ENCODE measurements at places on chromosomes 6 and 20.

DNA sequence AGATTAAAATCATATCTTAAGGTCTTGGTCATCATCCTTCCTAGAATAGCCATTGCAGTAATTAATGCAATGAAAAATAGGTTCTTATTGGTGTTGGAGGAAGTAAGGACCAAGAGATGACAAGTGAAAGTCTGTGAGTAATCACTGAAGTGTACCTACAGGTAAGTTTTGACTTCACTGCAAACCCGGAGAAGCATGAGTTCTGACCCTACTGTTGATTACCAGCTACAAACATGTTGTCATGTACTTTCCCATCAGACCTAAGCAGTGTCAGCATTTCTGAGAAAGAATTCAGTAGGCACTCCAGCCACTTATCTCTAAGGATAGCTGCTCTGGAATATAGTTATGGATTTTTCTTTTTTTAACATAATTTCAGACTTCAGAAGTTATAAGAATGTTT lies 280.9 kb downstream of the ZFAND3 start:
- DNase-seq: no peak
- H3K4me3 ChIP-seq: no peak overlapping the region
- peaks cover 3% of the 10 kb centered on the region for H3K36me3 ChIP-seq

GRCh38 chr20:49561806-49562205 lies 6.1 kb downstream of the PTGIS start:
- peaks cover 2% of the 10 kb centered on the region for H3K4me1 ChIP-seq
- H3K27me3 ChIP-seq: peaks cover 71% of the 10 kb centered on the region
- no peaks in the 10 kb centered on the region for H3K36me3 ChIP-seq

DNA sequence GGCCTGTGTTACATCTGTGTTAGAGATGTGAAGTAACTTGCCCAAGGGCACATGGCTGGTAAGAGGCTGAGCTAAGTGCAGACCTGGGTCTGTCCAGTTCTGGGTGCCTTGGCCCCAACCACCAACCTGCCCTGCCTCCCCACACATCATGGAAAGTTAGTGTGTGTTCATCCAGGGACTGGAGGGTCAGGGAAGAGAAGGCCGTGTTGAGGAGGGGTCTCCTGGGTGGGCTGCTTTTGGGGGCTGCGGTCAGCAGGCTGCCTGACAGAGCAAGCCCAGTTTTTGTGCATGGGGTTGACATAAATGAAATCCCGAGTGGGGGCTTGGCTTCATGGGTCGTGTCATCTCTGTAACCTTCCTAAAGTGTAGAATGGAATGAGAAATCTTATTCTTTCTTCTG lies 10.9 kb downstream of the PYGB start:
- peaks cover 9% of the 10 kb centered on the region for H3K4me1 ChIP-seq
- no peak for DNase-seq
- H3K4me3 ChIP-seq: no peak overlapping the region
- H3K27me3 ChIP-seq: no peaks in the 10 kb centered on the region
- H3K27ac ChIP-seq: no peak overlapping the region

DNA sequence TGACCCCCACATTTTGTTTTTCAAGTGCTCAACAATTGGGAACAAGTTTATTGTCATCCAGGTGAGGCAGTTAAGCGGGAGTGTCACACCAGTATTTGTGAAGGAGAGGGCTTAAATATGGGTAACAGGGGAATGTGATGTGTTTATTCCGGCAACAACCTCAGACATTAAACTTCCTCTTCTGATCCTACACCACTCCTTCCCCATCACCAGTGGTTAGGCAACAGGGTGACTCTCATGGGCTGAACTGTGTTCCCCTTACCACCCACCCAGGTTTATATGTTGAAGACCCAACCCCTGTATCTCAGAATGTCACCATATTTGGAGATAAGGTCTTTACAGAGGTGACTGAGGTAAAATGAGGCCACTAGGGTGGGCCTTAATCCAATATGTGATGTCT lies 52.1 kb upstream of the RNF182 start:
- no peak for DNase-seq
- peaks cover 36% of the 10 kb centered on the region for H3K27me3 ChIP-seq
- peaks cover 11% of the 10 kb centered on the region for H3K4me1 ChIP-seq
- H3K4me3 ChIP-seq: peak overlapping the region; percentile 83
- no peaks in the 10 kb centered on the region for H3K36me3 ChIP-seq

DNA sequence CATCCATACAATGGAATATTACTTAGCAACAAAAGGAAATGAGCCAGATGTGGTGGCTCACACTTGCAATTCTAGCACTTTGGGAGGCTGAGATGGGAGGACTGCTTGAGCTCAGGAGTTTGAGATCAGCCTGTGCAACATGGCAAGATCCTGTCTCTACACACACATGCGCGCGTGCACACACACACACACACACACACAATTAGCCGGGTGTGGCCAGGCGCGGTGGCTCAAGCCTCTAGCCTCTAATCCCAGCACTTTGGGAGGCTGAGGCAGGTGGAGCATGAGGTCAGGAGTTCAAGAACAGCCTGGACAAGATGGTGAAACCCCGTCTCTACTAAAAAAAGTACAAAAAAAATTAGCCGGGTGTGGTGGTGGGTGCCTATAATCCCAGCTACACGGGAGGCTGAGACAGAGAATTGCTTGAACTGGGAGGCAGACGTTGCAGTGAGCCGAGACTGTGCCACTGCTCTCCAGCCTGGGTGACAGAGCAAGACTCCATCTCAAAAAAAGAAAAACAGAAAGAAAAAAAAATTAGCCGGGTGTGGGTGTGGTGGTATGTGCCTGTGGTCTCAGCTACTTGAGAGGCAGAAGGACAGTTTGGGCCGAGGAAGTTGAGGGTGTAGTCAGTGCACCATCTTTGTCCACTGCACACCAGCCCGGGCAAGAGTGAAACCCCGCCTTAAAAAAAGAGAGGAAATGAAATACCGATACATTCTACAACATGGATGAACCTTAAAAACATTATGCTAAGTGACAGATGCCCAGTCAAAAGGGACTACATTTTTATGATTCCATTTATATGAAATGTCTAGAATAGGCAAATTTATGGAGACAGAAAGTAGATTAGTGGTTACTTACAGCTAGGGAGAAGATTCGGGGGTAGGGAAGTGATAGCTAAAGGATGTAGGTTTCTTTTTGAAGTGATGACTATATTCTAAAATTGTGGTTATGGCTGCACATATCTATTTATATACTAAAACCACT lies 52.5 kb downstream of the RBL1 start:
- H3K27ac ChIP-seq: peak overlapping the region; percentile 80
- peak; percentile 35 for DNase-seq
- peaks cover 44% of the 10 kb centered on the region for H3K36me3 ChIP-seq
- peak overlapping the region; percentile 83 for H3K4me3 ChIP-seq
- no peaks in the 10 kb centered on the region for H3K27me3 ChIP-seq

- H3K27ac ChIP-seq: peak overlapping the region; percentile 98
- no peak for DNase-seq
These were observed 380.5 kb downstream of the ESR1 start for GRCh38 chr6:152188011-152188410.

GRCh38 chr6:111527367-111527766 lies 44.3 kb upstream of the REV3L start:
- no peaks in the 10 kb centered on the region for H3K27me3 ChIP-seq
- H3K27ac ChIP-seq: no peak overlapping the region
- H3K4me3 ChIP-seq: no peak overlapping the region
- no peak for DNase-seq
- no peaks in the 10 kb centered on the region for H3K36me3 ChIP-seq

DNA sequence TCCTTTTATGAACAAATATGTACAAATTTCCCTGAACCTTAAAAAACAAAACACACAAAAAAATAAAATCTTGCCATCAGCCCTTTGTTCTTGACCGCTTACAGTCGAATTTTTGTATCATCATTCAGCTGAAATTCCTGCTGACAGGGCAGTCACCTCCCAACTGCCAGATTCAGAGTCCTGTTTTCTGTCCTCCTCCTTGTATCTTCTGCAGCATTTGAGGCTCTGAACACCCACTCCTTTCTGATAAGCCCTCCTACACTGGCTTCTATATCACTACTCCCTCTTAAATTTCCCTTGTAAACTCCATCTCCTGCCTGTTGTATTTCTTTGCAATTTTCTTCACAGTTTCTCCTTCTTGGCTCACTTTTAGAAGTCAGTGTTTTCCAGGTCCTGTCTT lies 77.8 kb upstream of the CCN6 start:
- H3K27ac ChIP-seq: no peak overlapping the region
- H3K4me1 ChIP-seq: peaks cover 14% of the 10 kb centered on the region

- H3K4me1 ChIP-seq: peaks cover 52% of the 10 kb centered on the region
- peaks cover 13% of the 10 kb centered on the region for H3K36me3 ChIP-seq
- H3K27me3 ChIP-seq: no peaks in the 10 kb centered on the region
These were observed 52.8 kb downstream of the B4GALT5 start for GRCh38 chr20:49660912-49661311.

- H3K36me3 ChIP-seq: no peaks in the 10 kb centered on the region
- H3K4me1 ChIP-seq: no peaks in the 10 kb centered on the region
- no peak for DNase-seq
- H3K27me3 ChIP-seq: peaks cover 17% of the 10 kb centered on the region
These were observed 50.8 kb upstream of the SASH1 start for GRCh38 chr6:148291876-148292275.

- H3K27ac ChIP-seq: peak overlapping the region; percentile 85
- no peak for DNase-seq
- peaks cover 5% of the 10 kb centered on the region for H3K36me3 ChIP-seq
- H3K4me3 ChIP-seq: peak overlapping the region; percentile 50
These were observed 578 bp upstream of the PTGIS start for GRCh38 chr20:49568278-49569151.
